ENCODE measurements at places on chromosomes 1 and 21.

DNA sequence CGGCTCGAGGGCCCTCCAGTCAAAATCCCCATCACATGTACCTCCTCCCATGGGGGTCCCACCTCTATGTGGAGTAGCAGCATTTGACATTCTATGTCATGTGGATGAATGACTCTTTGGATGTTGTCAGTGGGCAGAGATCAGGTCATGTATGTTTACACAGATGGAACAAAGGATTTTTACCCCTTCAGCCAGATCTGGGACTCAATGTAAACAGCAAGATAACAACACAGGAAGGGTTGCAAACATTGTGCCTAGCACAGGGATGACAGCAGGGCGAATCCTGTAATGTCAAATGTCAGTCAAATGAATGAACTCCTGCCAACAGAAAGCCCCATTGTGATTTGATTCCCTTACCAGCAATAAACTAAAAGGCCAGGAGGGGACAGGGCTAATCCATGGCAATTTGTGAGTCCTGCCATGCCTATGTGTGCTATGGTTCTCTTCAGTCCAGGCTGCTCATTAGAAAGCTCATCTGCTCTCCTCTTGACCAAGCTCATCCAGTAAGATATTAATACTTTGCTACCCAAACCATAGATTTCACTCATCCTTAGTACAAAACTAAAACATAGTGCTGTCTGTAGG is 60.3 kb downstream of the PGBD5 start:
- DNase-seq = no peak

GRCh38 chr1:1000357-1001056 is 610 bp upstream of the HES4 start:
- peak; percentile 75 for DNase-seq

- no peak for DNase-seq
Measured at GRCh38 chr1:108107658-108108057, 92.5 kb downstream of the SLC25A24 start.

- DNase-seq = peak; percentile 75
Measured at GRCh38 chr1:117367046-117368025, at the start of gene MAN1A2. Gene MAN1A2 (plus strand): TSS chr1:117367449. CDS start chr1:117368184, 735 bp downstream.

GRCh38 chr1:90534116-90534515 is 183.0 kb downstream of the BARHL2 start:
- DNase-seq = no peak

DNA sequence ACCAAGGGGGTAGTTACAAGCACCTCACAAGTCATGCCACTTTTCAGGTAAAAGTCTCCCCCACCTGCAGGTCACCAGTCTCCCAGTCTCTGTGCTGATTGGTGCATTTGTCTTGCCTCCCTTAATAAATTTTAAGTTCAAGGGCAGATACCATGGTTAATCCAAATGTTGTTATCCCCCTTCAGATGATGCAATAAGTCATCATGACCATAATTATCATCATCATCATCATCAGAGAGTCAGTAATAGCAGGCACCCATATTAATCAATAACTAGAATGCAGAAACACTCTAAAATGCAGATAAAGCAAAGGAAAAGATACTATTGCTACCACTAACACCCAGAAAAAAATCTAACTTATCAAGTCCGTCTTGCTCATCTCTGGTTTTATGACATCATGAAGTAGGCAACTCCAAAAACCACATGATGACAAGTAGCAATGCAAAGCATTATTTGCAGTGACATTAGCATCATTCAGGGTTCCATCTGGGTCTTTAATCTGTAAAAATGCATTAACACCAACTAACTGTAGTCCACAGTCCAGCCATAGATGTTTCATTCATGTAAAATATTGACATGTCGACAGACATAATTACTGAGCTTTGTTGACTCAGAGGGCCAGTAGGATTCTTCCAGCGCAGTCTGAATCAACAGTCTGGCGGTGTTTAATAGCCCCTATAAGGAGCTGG is 492.0 kb upstream of the RUNX1 start:
- no peak for DNase-seq

GRCh38 chr1:20470194-20470593 is 15.8 kb downstream of the CAMK2N1 start:
- no peak for DNase-seq

DNA sequence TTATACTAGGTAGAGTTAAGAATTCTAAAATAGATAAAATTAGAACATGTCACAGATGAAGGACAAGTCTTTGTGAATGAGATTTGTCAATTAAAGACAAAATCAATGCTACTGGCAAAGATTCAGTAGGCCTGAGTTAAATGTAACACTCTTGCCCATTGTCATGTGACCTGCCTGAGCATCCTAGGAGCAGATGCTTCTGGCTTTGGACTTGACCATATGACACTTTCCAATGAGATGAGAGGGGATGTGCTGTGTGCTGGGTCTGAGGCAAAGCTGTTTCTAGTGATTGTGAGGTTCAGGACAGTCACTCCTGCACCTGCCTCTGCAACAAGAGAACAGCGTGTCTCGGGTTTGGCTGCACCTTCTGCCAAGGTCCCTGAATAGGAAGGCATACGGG is 144.9 kb downstream of the HIVEP3 start:
- DNase-seq = no peak

DNA sequence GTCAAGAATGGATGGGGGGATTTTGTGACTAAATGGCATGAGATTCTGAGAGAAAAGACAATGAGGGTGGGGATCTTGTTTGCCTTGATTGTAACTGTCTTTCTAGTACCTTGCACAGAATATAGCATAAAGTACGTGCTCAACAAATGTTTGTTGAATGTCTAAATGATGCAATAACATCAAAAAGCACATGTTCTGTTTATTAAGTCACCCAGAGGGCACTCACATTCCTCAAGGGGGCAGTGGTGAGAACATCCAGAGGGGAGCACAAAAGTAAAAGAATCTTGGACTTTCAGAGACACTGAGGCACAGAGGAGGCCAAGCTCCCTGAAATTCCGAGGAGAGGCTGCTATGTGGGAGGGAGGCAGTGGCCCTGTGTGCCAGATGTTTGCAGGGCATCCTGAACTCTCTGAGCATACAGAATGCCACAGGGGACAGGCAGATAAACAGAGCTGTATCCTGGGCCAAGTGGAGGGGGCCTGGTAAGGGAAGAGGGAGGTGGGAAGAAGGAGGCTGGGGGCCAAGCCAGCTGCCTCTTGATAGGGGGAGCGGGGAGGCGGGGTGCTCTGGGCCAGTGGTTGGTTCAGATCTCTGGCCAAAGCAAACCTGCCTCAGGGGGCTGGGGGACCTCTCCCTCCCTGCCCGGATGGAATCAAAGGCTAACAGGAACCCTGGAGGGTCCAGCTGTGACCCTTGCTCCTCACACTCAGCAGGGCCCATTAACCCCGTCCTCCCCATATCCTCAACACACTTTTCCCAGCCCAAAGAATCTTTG is 6.5 kb upstream of the ATP1A2 start:
- no peak for DNase-seq
